A549 treated with DMSO at 1 μM for 4 hours (cell line): ENCODE measurements at places on chromosomes 1 and 21. TPM values are rescaled to one million over a fixed set of nuclear protein-coding genes. Genes with fewer than 3 reads are reported as not detected.

Gene CALML6
- 0.20 to 0.28 TPM (median 0.24 TPM) in 5 replicates for total RNA-seq

Gene MAP3K6
- total RNA-seq = 5.9 to 11.0 TPM (median 9.1 TPM) in 5 replicates

Gene OR2L5
- total RNA-seq = not detected in 5 replicates

Gene KCNH1
- 3.2 to 4.3 TPM (median 3.4 TPM) in 5 replicates for total RNA-seq

Gene CLCA4
- total RNA-seq = not detected in 5 replicates

Gene ATP1A4
- total RNA-seq = not detected in 5 replicates

Gene PTPRC
- not detected in 5 replicates for total RNA-seq

Gene LCE3E
- total RNA-seq = not detected in 5 replicates

Gene ITGB3BP
- total RNA-seq = 24.0 to 27.9 TPM (median 26.9 TPM) in 5 replicates

Gene SPATA45
- 0.39 TPM in 1 of 5 replicates, not detected in the others for total RNA-seq

Gene ARHGEF10L
- total RNA-seq = 5.7 to 7.8 TPM (median 6.8 TPM) in 5 replicates

Gene ZNF124
- total RNA-seq = 4.2 to 5.9 TPM (median 5.3 TPM) in 5 replicates

Gene NECAP2
- total RNA-seq = 37.9 to 42.2 TPM (median 39.4 TPM) in 5 replicates
